ENCODE measurements at places on chromosomes 6 and 20. TPM values are rescaled to one million over a fixed set of nuclear protein-coding genes. Genes with fewer than 3 reads are reported as not detected.

BCAS1 gene
- polyA plus RNA-seq, result 1.8 TPM

SLC22A23 gene
- 0.35 TPM for polyA plus RNA-seq

C2 gene
- polyA plus RNA-seq, result not detected

VNN1 gene
- polyA plus RNA-seq, result not detected

IMPG1 gene
- polyA plus RNA-seq, result not detected

BIRC7 gene
- not detected for polyA plus RNA-seq

ZNF334 gene
- polyA plus RNA-seq, result not detected

AIF1 gene
- 5.6 TPM for polyA plus RNA-seq

CST4 gene
- polyA plus RNA-seq, result not detected

TINAG gene
- polyA plus RNA-seq, result not detected

MEP1A gene
- polyA plus RNA-seq, result not detected

RAMACL gene
- 0.15 TPM for polyA plus RNA-seq

Data from IgD-negative memory B cell (primary cell).